Dorsolateral prefrontal cortex (tissue), 122 donors: ENCODE measurements at places on chromosomes 7 and 10. TPM values are rescaled to one million over a fixed set of nuclear protein-coding genes. Genes with fewer than 3 reads are reported as not detected.

DNA sequence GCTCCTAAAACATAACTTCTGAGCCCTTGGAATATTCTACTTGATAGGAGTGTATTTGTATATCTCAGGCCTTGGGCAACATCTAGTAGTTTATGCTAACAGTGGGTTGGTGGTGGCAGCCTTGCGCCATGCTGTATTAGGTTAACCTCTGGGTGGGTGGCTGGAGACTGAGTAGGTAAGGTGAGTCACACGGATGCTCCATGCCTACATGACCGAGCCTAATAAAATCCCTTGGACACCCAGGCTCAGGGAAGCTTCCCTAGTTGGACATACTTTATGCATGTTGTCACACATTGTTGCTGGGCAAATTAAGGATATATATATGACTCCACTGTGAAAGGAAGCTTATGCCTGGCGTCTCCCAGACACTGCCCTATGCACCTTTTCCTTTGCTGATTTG, 6.0 kb upstream of the DAGLB start:
- no peak for DNase-seq

DNA sequence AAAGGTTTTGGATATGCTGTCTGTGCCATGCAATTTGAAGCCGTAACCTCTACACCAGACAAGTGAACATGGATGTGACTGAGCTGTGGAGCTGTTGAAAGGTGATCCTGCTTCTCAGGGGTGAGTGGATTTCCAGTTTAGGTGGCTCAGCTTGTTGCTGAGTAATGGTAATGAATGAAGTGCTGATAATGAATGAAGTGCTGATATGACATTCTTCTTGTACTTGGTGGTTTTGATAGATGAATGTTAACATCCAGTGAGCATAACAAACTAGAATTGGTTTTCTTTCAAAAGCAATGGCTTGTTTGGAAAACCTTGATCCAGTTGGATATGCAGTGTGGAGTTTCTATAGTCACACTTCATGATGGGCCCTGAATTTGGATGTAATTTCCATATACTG, 89.7 kb upstream of the FZD8 start:
- no peak for DNase-seq

DNA sequence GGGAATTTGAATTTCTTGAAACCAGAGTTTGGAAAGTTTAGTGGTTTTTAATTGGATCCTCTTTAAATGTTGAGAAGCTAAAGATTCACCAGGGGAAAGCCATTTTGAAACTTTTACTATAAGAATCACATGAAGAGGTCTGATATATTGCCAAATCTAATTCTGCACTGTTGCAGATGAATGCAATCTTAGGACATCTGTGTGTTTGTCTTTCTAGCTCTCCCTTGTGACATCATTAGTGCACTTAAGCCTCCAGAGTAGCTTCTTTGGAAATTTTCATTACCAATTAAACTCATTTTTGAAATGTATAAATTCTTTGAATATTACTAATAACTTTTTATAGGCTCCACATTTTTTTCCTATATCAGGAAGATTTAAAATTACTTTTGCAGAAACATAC, 160.2 kb downstream of the BICC1 start:
- DNase-seq, result no peak

GRCh38 chr7:152883858-152884257, 124.3 kb downstream of the ACTR3B start:
- DNase-seq, result no peak

DNA sequence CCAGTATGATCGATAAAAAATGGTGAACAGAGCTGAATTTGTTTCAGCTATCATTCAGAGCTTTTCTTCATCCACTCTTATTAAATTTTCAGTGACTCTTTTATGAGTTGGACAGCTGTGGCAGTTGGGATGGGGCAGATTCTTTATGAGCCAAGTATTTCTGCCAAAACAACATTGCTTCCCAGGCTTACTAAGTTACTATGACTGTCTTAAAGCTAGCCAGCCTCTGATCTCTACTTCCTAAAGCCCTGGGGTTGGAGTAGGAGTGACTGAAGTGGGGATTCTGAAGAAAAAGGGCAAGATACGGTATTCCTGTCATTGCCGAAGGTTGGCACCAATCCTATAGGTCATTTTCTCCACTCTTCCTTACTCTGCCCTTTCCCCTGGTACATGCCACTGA, 12.7 kb downstream of the RPP30 start:
- DNase-seq, result no peak

DNA sequence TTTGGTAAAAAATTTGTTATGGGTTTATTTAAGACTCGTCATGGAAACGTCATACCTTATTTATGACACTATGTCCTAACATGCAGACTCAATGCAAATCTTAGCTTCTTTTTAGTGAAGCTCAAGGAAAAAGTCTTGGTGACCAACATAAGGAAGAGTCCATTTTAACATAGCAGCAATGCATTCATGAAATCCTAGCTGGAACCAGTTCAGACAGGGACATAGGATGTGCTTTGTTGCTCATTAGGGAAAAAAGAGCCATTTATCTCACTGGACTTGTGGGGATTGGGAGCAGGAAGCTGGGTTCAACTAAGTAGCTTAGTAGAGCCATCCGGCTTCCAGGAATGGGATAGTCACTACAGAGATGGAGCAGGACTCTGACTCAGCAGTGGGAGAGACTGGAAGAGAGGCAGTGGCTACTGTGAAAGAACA, 100.7 kb upstream of the DKK1 start:
- DNase-seq, result no peak

DNA sequence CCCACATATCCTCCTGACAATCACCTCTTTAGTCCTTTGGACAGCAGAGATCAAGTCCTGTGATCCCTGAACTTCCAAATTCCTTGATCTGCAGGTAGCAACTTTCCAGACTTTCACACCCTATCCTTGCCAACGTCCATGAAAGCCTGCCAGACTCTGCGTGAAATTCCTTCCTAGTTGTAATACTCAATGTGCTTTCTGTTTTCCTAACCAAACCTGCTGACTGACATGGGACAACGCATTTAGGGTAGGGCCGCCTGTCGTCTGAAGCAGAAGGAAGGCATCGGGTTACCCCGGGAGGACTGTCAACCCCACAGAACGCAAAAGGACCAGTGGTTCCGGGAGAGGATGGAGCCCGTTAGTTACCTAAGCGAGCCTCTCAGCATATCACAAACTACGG, 23.9 kb downstream of the ITGA8 start:
- no peak for DNase-seq

Gene EPDR1
- total RNA-seq, result 99.9 TPM

Gene CPA4
- total RNA-seq, result 0.72 TPM
